Activated CD4-positive, alpha-beta memory T cell treated with anti-CD3 and anti-CD28 coated beads for 36 hours (primary cell): ENCODE measurements at places on chromosomes 2 and 18.

- peaks cover 37% of the 10 kb centered on the region for H3K27me3 ChIP-seq
- no peak overlapping the region for H3K4me3 ChIP-seq
- H3K36me3 ChIP-seq = no peaks in the 10 kb centered on the region
- H3K27ac ChIP-seq = no peak overlapping the region
These were observed 112.3 kb upstream of the ATP5MC3 start for GRCh38 chr2:175293776-175294175.

DNA sequence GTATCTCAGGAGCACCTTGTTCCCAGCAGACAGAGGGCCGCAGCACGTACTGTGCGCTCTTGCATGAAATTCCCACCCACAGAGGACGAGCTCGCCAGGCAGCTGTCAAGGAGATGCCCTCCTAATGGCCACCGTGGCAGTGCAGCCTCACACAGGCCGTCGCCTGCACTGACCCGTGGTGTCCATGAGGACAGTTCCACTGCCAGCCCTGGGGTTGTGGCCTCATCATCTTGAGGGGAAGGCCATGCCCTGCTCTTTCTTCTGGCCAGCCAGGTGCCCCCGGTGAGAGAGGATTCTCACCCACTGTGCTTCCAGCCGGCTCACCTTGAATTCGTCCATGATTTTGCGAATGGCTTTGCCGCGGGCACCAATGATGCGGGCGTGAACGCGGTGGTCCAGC, 42.0 kb downstream of the ANO7 start:
- H3K27me3 ChIP-seq = no peaks in the 10 kb centered on the region
- no peak for DNase-seq
- peaks cover 65% of the 10 kb centered on the region for H3K36me3 ChIP-seq
- H3K27ac ChIP-seq = no peak overlapping the region
- H3K4me1 ChIP-seq = no peaks in the 10 kb centered on the region

DNA sequence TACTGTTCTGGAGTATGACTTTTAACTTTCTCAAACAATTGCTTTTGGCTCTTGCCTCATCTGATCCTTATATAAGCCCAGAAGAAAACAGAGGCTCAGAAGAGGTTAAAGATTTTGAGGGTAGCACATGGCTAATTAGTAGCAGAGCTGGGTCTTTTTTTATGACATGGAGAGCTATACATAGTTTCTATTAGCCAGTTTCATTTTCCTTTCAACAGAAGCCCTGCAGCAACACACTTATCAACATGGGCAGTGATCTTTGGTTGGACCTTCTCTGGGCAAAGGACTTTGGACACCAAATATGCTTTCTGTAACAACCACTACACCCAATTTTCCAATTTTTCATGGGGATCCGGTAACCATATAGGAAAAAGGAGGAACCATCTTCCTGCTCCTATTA, 64.9 kb downstream of the NCKAP5 start:
- H3K27ac ChIP-seq = no peak overlapping the region
- DNase-seq = no peak
- no peaks in the 10 kb centered on the region for H3K4me1 ChIP-seq
- H3K4me3 ChIP-seq = no peak overlapping the region
- no peaks in the 10 kb centered on the region for H3K36me3 ChIP-seq
- H3K27me3 ChIP-seq = peaks cover 1% of the 10 kb centered on the region

GRCh38 chr2:206305523-206306245, 31.2 kb downstream of the ZDBF2 start:
- H3K4me1 ChIP-seq = no peaks in the 10 kb centered on the region
- H3K27ac ChIP-seq = no peak overlapping the region
- no peak for DNase-seq
- H3K4me3 ChIP-seq = no peak overlapping the region

DNA sequence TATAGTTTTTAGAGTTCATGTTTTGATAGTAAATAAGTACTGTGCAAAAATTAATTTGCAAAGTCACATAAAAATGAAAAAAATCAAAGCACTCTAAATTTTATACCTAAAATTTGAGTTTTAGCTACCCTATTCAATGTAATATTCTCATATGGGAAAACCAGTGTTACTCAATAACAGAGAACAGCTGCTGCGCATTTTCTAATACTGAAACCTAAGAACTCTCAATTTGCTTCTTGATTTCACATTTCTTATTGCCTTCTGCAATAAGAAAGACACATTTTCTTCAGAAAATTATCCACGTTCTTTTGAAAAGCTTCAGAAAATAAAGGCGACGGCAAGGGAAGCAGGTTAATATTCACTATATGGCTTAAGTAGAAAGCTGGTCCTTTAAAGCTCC, 199.1 kb upstream of the CCDC150 start:
- H3K36me3 ChIP-seq = no peaks in the 10 kb centered on the region
- DNase-seq = no peak
- no peak overlapping the region for H3K27ac ChIP-seq
- no peaks in the 10 kb centered on the region for H3K4me1 ChIP-seq
- peaks cover 1% of the 10 kb centered on the region for H3K27me3 ChIP-seq
- H3K4me3 ChIP-seq = no peak overlapping the region
